ENCODE measurements at places on chromosomes 13 and 19. TPM values are rescaled to one million over a fixed set of nuclear protein-coding genes. Genes with fewer than 3 reads are reported as not detected.

GTF2F1 gene
- total RNA-seq: 61.7 TPM

DNA sequence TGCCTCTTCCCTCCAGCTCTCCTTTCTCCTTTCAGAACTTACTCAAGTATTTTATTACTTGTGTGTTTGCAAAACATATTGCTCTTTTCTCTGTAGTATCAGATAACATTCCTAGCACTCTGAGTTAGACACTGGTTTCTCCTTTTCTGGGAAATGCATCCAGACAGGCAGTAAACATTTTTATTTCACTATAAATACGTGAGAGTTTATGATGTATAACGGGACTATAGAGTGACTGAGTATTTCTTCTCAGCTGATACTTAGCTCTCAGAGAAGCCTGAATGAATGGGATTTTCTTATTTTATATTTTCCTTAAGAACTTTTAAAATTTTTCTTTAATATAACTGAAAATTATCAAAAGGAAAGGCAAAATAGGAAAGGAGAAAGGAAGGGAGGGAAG lies 211.2 kb upstream of the EDNRB start:
- DNase-seq: no peak

BORCS8 gene
- total RNA-seq: 42.2 TPM

DNA sequence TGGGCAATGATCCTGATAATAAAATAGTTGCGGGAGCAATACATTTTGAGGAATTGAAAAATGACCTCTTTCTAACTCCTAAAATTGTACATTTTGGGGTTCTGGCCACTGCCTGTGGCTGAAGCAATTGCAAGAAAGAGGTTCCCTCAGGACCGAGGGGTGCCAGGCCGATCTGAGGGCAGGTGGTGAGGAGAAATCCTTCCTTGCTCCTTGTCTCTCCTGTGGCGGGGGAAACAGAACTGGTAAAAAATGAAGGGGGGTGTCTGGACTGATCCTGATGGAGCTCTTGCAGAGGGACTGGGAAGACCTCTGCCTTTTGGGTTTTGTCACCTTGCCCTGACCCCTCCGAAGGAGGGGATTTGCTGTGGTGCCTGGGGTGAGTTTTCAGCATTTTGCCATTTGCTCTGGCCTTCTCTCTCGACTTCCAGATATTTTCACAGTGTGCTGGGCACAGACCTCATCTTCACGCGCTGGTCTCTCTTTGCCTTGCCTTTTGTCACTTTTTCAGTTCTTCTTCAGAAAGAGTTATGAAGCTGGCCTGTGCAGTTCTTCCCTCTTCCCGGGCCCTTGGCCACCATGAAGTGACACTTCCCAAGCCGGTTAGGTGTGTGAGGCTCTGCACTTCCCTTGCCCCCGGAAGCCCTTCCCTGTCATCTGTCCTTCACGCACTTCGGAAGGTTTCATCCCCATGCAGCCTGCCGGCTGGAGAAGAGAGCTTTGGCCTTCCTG lies 22.2 kb downstream of the NFIX start:
- no peak for DNase-seq

DNA sequence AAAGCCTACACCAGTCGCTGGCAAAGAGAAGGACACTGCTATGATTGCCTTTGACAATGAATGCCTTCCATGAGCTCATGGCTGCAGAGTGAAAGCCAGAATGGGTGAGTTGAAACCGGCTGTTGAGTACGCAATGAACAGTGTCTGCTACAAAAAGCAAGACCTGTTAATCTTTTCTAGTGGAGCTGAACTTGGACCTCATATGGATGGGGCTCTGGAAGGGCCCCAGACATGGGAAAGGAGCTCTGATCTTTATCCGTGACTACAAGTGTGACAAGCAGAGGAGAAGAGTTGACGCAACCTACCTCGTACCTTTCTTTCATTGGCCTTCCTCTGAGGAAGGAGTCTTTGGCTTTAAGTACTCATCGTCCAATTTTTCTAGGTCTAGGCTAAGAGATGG lies 67.1 kb upstream of the TSC22D1 start:
- DNase-seq: no peak

DNA sequence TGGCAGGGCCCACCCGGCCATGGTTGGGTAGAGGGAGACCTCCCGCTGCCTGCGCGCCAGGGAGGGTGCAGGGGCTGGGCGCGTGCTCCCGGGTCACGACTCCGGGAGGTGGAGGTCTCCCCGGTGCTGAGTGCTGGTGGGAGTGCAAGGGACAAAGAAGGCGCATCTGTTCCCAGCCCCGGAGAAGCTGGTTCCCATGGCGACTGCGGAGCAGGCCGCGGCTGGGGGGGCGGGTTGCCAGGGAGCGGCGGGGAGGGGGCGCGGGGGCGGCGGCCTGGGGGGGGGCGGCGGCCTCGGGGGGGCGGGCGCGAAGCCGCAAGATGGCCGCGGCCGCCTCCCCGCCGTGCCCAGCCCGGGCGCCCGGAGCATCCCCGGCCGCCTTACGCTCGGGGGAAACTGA lies 1.2 kb downstream of the CBARP start:
- DNase-seq: no peak

C3 gene
- total RNA-seq: 3,831 TPM

Measured in kidney (tissue), 22 donors.